ENCODE measurements at places on chromosomes 6 and 20.

- no peak for DNase-seq
These were observed 17.0 kb downstream of the MAPK13 start for GRCh38 chr6:36147294-36147693.

GRCh38 chr20:53652859-53653517 is 59.3 kb upstream of the ZNF217 start:
- no peak for DNase-seq

DNA sequence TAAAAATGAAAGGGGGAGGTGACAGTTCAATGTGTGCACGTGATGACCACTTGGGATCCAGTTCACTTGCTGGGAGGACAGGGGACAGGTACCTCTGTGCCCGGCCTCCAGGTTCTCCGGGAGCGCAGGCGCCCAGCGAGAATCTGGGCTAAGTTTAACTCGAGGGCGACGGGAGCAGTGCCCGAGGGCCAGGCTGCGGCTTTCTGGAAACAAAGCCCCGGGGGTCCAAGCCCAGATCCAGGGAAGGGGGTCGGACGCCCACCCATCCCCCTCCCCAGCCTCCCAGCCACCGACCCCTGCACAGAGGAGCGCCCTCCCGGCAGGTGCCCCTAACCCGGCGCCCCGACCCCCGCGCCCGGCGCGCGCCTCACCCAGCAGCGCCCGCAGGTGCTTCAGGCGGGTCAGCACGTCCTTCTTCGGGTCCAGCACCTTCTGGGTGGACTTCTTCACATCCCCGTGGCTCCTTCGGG is 405 bp downstream of the RALGAPA2 start:
- no peak for DNase-seq

GRCh38 chr6:49606721-49607390 is 29.8 kb downstream of the RHAG start:
- no peak for DNase-seq

DNA sequence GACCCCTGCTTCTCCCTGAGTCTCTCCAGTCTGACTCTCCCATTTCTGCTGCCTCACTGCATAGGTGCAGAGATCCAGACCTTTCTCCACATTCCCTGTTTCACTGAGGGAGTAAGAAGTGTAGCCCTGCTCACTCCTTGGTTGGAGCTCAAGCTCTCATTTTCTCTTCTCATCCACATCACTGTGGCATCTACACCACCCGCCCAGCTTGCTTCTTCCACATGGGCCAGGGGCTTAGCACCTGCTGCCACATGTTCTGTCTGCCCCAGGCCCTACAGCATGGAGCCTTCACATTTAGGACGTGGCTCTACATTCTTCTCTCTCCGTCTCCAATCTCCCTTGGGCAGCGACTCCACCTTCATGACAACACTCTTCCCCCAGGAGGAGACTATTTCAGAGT is 8.5 kb upstream of the GSTA5 start:
- no peak for DNase-seq

DNA sequence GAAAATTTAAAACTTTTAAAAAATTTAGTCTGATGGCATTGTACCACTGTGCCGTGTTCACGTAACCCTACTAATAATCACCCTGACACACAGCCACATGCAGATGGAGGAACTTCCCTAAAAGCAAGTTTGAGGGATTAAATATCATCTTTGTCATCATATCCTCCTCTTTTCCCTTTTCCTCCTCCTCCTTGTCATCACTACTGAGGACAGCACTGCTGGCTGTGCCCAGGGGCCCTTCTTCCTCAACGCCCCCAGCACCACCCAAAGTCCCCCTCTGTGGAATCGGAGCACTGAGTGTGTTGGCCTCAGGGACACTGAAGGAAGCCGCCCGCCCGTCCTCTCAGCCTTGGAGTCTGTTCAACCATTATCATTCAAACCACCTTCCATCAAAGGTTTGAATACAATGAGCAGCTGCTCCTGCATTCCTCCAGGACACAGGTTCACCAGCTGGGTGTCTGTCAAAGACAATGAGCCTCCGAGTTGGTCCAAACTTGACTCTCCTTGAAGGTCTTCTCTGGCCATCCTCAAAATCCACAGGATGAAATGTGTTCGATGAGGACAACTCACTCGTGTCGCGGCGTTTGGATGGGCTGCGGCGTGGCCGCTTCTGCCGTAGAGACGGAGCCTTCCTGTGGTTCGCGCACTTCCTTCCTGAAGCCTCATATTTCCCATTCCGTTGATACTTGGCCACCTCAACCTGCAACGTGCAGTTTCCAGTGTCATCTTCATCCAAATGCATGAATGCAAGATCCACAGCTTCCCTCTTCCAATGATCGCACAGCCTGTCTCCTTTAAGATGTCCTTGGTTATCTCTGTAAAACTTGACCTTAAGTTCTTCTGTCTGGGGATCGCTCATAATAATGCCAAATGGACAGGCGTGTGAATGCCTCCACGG is 23.3 kb downstream of the NQO2 start:
- no peak for DNase-seq

DNA sequence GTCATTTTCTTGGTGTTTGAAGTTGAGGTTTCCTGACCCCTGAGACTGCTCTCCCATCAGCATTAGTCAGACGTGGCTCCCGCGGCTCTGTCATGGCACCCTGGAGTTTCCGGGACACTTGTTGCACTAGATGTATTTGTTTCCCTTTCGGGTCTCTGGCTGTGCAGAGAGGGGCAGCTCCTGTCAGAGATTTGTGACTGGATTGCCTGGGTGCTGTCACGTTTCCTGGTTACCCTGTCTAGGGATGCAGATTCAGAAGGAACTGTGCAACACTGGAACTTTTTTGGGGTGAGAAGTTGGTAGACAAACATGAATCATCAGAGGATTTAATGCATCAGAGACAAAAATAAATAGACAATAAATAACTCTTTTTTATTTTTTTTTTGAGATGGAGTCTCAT is 431.8 kb upstream of the MAN1A1 start:
- no peak for DNase-seq

DNA sequence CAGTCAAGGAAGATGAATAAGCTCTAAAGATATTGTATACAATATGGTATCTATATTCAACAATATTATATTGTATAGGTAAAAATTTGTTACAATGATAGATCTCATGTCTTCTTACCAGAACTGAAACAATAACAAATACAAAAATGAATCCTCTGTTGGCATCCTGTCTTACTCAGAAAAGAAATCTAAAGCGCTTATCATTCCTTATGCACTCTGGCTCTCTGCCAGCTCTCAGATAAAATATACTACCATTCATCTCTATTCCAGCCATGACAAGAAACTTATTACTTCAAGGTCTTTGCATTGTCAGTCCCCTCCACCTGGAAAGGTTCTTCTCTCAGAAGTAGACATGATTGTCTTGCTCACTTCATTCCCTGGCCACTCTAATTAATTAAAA is 138.6 kb downstream of the THEMIS start:
- DNase-seq, result no peak

GRCh38 chr6:17656092-17656491 is 50.6 kb downstream of the NUP153 start:
- DNase-seq, result no peak

GRCh38 chr20:56409521-56409920 is 2.5 kb upstream of the CASS4 start:
- DNase-seq, result no peak

- DNase-seq, result no peak
These were observed 35.3 kb downstream of the CD2AP start for GRCh38 chr6:47512872-47513271.

DNA sequence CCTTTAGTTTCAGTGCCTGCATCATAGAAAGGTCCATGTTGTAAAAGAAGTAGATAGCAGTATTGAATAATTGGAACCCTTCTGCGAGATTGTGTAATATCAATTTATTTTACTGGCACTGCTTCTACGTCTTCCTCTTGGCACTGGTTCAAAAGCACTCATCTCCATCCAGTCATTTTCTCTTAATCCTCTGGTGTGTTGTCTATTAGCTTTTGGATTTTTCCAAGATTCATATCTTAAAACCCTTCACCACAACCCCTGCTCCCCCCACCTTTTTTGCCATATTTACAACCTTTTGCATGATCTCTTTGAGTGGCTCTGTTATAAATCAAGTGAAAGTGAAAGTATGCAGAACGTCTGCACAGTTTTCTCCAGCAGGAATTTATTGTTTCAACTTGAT is 76.6 kb upstream of the HSF2 start:
- DNase-seq, result no peak

DNA sequence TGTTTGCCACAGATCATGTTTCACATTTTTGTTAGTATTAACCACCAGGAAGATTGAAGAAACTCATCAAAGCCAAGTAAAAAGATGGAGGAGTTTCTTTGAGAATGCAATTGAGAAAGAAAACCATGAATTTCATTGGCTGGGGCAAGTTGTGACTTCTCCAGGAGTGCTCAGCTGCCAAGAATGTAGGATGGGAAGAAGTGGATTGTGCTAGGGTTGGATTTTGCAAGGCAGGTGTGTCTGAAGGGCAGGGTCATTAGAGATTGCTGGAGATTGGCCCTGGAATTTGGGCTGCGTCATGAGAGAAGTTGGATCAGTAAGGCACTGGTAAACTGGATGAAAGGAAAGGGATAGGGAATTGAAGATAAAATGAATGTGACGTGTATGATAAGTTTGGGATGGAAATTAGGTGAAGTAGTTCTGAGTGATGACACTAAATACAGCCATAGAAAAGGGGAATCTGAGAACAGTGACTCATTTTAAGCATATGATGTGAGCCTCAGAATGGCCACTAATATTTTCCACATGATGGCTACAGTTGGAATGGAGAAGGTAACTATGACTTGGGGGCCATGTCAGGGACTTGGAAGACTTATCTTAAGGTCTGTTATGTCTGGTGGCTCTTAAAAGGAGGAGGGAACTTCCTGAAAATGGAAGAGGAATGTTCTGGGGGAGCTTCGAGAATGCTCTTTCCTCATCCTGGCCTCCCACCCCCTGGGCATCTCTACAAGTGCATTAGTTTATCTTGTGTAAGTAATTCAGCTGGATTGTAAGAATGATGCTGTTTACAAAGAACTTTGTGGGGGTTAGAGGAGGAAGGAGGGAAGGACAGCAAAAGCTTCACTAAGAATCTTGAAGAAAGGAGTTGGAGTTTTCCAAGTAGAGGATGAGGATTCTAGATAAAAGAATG is 27.8 kb upstream of the ERVFRD-1 start:
- no peak for DNase-seq

DNA sequence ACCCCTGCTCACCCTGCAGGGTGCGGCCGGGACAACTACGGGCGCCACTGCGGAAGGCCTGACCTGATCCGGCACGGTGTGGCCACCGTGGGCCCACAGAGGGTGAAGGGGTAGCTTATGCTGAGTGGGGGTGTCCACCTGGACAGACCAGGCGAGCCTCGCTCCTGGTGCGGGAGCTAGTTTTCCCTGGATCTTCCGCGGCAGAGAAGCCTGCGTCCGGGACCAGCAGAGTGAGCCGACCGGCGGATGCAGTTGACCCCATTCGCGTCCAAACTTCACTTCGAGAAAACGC is 38.2 kb downstream of the NCR2 start:
- DNase-seq, result no peak

DNA sequence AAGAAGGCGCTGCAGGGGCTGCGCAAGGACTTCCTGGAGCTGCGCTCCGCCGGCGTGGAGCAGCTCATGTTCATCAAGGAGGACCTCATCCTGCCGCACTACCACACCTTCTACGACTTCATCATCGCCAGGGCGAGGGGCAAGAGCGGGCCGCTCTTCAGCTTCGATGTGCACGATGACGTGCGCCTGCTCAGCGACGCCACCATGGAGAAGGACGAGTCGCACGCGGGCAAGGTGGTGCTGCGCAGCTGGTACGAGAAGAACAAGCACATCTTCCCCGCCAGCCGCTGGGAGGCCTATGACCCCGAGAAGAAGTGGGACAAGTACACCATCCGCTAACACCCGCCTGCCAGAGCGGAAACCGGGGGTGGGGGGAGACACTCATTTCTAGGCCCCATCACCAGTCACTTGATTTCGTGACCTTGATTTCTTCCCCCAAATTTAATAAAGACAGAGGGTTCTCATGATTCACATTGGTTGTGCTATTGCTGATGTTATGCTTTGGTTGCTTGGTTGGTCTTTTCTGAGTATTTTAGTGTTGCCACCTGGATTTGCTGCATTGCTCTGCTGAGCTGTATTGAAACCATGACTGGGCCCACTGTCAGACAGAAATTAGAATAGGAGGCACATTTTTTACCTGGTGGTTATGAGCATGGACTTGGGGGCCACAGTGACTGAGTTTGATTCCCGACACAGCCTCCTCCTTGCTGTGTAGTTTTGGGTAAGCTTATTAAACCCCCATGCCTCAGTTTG is 1.5 kb downstream of the FAM50B start:
- no peak for DNase-seq

- no peak for DNase-seq
These were observed 25.1 kb upstream of the CDH22 start for GRCh38 chr20:46333161-46333991.

DNA sequence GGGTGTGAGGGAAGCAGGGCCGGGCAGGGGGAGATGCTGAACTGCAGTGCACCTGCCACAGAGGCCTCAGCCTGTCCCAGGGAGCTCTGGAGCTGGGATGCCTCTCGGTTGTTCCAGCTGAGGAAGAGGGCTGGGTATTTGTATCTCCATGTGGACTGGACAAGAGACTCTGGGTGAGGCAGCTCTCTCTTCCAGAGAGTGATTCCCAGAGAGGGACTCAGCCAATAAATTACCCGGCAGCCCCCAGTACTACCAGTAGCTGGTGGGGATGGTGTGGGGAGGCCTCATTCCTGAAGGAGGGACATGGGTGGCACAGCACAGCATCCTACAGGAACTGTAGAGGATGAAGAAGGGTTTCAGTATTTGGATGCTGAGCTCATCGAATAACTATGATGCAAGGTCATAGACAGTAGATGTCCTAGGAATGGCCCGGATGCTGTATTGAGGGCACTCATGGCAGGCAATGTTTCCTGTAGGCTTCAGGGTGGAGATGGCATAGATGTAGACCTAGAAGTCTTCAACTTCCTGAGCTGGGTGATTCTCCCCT is 1.4 kb downstream of the FGD2 start:
- DNase-seq, result no peak

DNA sequence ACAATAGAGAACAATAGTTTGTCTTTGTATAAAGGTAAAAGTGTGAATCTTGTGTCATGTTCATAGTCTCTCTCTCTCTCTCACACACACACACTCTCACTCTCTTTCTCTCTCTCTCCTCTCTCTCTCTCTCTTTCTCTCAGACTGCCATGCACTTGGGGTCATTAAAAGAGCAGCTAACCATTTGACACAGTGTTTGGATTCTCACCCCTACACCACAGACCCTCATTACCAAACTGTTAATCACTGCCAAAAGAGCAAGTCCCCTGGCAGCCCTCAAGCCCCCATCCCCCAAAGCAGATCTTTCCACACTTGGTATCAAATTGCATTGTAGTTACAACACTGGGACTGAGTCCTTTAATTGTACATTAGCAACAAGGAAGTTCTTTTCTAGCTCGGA is 305.8 kb upstream of the RSPO3 start:
- DNase-seq, result no peak
